Activated T-cell treated with anti-CD3 and anti-CD28 coated beads for 4 hours (primary cell): ENCODE measurements at places on chromosomes 3 and 15.

- DNase-seq = peak; percentile 56
These were observed 28.1 kb downstream of the NR1I2 start for GRCh38 chr3:119810018-119810435.

DNA sequence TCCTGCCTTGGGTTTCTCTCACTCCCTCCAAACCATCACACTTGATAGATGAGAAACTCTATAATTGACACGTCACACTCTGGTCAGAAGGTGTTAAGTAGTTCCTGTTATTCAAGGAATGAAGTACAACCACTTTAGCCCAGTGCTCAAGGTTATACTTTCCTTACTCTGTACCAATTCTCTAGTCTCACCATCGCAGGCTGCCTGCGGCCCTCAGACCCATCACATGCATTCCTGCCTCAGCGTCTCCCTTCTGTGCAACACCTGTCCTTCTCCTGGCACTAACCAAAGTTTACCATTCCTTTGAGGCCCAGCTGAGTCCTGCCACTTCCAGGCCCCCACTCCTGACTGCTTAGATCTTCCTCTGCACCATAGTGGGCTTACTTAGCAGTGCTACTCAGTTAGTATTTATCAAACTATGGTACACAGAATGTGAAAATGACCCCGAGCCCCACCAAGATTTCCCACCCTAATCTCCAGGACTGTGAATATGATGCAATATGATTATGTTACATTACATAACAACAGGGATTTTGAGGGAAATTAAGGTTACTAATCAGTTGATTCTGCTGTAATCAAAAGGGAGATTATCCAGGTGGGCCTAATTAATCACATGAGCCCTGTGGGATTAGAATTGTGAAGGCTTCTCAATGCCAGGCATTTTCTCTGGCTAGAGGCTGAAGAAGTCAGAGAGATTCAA is 36.2 kb downstream of the SPINK8 start:
- DNase-seq = no peak

DNA sequence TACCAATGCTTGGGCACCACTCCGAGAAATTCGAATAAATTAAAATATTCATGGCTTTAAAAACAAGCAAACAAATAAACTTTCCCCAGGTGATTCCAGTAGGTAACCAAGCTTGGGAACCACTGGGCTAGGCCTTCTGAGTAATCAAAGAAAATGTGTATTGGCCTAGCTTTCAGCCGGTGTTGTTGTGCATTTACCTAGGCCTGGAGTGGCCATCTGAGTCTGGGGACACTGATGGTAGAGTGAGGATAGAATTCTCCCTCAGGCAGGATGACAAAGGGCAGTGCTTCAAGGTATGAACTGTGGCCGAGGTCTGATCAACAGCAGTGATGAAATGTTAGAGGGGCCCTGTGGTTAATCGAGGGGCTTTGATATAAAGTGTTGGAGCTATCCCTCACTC is 440.5 kb downstream of the EPHB1 start:
- no peak for DNase-seq

GRCh38 chr3:100536093-100536492 is 43.7 kb downstream of the TMEM45A start:
- no peak for DNase-seq

DNA sequence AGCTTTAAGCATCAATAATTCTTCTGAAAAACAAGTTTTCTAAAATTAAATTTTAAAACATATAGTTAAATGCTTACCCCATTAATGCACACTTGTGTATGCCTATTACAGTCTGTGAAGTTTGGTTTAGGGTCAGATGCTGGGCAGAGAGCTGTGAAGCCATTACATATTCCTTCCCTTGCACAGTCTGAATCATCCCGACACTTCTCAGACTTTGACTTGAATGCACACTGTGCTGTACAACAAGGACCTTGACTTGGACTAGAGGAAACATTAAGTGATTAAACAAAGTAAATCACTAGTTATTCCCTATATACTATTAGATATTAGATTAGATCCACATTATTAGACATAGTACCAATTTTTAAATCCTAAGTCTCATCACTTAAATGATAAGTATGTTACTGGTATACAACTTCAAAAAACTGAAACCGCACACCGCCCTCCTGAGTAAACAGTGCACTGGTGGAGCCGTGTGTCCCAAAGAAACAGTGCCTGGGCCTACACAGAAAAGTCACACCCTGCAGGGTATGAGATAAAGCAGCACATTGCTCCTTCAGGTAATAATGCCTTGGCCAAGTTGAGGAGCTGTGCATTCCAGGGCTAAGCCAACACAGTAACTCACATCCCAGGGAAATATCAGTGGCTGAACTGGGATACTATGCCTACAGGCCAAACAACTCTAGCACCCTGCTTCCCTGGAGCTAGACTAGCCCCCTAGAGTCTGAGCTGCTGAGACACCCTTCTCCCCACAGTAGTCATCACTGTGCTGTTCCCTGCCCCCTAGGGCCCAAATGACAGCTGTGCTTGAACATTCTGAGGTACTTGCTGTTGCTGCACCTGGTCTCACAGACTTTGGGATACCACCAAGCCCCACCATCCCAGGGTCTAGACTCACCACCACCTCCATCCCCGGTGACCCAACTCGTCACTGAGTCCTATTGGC is 137.5 kb downstream of the ADAM10 start:
- no peak for DNase-seq

DNA sequence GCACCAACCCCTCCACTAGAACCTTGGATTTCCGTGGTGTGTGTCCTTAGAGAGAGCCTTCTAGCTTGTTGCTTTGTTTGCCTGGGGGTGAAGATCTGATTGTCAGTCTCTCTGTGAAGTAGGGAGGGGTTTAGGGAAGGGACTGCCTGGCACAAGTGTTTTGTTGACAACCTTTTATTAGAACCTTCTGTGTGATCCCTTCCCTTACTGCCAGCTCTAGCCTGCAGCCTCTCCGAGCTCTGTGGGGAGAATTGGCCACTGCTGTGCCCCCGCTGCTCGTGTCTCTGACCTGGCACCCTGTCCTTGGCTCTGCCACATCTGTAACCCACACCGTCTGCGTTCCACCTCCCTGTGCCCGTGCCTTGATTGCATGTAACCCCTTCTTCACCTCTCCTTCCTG is 30.9 kb upstream of the PCSK6 start:
- no peak for DNase-seq

GRCh38 chr15:94691169-94691568 is 459.8 kb downstream of the MCTP2 start:
- DNase-seq = no peak

- DNase-seq = no peak
These were observed 100.4 kb downstream of the DGKG start for GRCh38 chr3:186261638-186262037.

DNA sequence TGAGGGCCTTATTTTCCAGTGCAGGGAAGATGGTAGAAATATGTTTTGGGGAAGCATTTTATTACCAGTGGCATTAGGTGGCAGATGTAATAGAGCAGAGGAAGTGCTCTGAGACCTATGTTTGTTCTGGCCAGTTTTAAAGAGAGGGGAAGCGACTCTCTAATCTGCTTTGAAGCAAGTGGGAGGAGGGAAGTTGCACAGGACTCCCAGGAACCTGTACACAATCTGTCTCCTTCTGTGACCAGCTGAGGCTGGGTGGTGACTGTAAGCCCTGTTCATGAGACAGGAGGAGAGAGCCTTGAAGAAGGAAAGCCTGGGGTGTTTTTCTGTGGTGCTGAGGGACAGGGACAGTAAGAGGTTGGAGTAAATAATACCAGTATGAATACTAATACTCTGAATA is 60.5 kb downstream of the LPP start:
- no peak for DNase-seq

GRCh38 chr3:181687190-181687589 is 24.5 kb upstream of the SOX2 start:
- no peak for DNase-seq

- no peak for DNase-seq
These were observed 311.1 kb downstream of the VPS13C start for GRCh38 chr15:61749169-61749568.

GRCh38 chr3:134311265-134311664 is 60.6 kb upstream of the RYK start:
- no peak for DNase-seq

DNA sequence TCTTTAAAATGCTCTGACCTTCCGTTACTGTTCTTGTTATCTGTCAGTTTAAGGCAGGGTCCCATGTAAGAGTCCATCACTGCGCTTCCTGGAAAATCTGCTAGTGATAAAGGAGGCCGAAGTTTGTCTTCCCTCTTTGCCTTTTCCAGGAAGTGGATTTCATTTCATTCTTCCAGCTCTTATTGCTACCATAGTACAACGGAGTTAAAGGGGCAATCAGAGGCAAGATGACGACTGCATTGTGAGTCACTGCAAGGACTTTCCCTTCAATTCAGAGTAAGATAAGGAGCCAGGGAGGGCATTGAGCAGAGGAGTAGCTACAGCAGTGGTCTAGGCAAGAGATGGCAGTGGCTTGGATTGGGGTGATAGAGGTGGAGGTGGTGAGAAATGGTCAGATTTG is 17.2 kb upstream of the DET1 start:
- no peak for DNase-seq

DNA sequence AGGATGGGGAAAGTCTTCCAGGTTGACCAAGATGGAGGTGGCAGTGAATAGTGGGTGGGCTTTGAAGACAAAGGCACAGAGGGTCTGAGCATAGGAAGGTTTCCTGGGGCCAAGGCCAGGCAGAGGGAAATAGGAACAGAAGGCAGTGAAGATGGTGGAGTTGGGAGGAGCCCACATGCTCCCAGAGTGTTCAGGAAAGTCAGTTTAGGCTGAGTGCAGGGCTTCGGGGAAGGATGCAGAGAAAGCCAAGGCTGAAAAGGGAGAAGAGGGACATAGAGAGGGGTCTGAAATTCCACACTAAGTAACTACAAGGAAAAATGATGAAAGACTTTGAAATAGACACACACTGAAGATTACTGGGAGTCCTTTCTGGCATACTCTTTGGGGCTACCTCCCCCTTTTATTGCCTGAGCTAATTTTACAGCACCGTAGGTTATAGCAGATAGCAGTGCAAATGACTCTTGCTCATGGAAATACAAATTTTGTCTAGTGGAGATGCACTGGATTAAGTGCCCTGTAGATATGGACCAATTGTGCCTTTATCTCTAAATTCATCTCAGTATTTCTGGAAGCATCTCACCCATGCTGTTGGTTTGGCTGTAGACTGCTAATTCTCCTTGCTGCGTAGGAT is 3.8 kb downstream of the CX3CR1 start:
- DNase-seq = no peak

- DNase-seq = no peak
These were observed 10.1 kb upstream of the RBM5 start for GRCh38 chr3:50078622-50079021.

DNA sequence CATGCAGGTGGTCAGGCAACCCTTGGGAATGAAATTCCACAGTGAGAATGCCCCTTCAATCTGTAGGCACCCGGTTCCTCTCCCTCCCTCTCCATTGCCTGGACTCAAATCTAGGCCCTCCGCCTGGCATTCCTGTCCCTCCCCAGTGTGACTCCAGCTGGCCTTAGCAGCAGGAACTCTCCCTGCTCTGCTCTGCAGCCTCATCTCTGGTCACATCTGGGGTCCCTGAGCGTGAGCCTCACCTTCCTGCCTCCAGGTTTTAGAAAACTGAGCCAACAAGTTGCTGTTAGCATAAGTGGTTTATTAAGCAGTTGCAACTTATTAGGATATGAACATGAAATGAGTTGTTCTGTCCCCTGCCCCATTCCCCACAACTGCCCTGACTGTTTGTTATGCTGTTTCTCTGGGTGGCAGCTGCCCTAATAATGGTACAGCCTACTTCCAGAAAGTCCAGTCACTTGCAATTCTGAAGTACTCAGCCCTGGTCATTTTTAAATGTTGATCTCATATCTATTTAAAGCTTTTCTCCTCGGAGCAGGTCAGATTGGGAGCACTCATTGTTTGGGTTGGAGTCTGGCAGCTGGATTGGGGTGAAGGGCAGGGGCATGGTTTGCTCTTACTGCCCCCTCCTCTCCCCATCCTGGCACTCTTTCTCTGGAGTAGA is 63.0 kb upstream of the ANKRD34C start:
- no peak for DNase-seq

- no peak for DNase-seq
These were observed 253.3 kb downstream of the TBC1D5 start for GRCh38 chr3:17489139-17489538.

GRCh38 chr15:93268066-93268465 is 179.1 kb upstream of the RGMA start:
- DNase-seq = no peak

DNA sequence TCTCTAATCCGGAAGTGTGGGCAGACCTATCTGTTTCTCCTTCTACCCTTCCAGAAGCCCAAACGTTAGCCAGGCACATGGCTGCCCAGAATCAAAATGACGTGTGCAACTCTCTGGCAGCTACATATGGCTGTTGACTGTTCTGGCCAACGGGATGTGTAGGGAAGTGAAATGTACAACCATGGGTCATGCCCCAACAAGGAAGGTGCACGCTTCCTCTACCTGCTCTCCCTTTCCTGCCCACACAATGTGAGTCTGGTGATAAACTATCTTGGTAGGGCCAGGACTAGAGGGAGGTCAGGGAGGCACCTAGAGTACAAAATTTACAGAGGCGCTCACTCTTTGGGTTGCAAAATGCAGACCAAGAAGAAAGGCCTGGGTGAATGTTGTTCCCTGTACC is 495.9 kb upstream of the PROK2 start:
- no peak for DNase-seq

GRCh38 chr3:27971600-27971999 is 249.5 kb upstream of the EOMES start:
- no peak for DNase-seq

DNA sequence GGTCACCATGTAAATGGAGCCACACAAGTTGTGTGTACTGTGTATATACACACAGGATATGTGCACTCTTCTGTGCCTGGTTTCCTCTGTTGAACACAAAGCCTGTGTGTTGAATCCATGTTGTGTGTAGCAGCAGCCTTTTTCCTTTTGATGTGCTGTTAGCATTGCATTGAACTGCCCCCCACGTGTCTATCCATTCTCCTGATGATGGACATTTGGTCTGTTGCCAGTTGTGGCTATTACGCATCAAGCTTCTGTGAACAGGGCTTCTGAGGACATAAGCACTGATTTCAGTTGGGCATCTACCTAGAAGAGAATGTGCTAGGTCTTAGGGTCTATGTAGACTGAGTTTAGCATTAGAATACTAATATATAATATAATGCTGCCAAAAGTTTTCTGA is 77.4 kb downstream of the LSM3 start:
- DNase-seq = no peak
